Stimulated activated CD8-positive, alpha-beta memory T cell treated with anti-CD3 and anti-CD28 coated beads, Interleukin-7, amount 100 ng/mL, for 1 hour (primary cell): ENCODE measurements at places on chromosomes 3 and 15.

DNA sequence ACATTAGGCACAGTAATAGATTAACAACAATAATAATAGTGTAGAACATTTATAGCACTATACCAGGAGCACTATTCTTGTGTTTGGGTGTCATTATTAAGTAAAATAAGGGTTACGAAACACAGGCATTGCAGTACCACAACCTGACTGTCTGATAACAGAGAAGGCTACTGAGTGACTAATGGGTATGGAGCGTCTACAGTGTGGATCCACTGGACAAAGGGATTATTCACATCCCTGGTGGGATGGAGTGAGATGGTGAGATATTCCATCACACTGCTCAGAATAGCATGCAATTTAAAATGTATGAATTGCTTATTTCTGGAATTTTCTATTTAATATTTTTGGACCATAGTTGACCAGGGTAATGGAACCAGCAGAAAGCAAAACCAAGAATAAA, 18.2 kb downstream of the MINDY4B start:
- no peak for DNase-seq

GRCh38 chr3:20352546-20353179, 166.7 kb upstream of the SGO1 start:
- no peak for DNase-seq

- DNase-seq: no peak
These were observed 5.8 kb downstream of the CALML4 start for GRCh38 chr15:68199340-68199739.

GRCh38 chr3:124730941-124731297, 667 bp downstream of the UMPS start:
- no peak for DNase-seq

- no peak for DNase-seq
These were observed 558.7 kb downstream of the MAGI1 start for GRCh38 chr3:65479990-65480389.

DNA sequence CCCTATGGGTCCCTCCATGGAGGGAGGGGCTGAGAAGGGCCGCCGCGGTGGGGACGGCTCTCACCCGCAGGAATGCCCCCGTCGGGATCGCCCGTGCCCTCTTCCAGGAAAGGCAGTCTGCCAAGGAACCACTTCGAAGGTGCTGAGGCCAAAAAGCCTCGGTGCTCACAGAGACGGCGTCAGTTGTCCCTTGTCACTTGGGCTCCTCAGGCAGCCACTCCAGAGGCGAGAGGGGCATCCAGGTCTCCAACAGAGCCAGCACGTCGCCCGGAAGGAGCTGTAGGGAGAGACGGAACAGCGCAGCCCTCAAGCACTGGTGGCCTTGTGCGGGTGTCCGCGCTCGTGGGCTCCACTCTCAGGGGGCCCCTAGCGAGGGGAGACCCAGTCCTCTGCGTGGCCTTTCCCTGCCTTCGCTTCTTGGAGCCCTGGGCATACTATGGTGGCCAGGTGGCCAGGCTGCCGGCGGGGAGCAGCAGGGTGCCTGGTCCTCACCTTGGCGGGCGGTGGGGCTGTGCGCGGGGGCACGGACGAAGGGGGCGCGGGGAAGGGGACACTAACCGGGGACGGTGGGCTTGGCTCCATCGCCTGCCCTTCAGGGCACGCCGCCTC, 994 bp downstream of the MESP1 start:
- DNase-seq: no peak

GRCh38 chr3:96000966-96001365, 813.4 kb upstream of the EPHA6 start:
- DNase-seq: no peak

DNA sequence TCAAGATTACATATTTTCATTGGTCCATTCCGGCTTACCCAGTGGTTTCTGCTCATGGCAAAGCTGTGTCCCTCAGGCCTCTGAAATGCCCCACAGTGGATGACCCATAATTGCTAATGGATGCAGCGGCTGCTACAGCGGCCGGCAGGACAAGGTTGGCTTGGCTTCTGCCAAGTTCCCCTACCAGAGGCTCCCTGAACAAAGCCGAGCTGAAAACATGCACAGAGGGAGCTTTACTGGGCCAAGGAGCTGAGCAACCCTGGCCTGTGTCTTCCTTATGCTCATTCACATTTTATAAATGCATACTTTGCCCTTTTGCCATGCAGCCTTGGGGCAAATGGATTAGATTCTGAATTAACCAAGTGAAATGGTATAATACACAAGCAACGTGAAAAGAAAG, 150.5 kb downstream of the NTRK3 start:
- DNase-seq: no peak

DNA sequence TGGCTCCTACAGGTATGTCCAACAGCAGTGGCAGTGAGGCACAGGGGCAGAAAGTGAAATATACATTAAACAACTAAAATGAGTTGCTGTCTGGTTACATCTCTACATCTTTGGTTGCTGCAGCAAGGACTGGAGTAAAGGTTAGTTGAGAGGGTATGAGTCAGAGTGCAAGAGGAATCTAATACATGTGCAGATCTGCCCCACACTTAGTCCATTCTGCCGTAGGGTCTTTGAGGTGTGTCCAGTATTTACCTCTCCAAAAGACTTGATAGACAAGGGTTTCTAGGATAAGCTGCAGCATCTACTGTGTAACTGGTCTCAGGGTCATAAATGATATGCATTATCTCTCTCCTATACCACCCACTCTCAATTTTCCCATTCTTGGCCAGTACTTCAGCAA, 6.2 kb upstream of the NEDD4 start:
- DNase-seq: no peak

DNA sequence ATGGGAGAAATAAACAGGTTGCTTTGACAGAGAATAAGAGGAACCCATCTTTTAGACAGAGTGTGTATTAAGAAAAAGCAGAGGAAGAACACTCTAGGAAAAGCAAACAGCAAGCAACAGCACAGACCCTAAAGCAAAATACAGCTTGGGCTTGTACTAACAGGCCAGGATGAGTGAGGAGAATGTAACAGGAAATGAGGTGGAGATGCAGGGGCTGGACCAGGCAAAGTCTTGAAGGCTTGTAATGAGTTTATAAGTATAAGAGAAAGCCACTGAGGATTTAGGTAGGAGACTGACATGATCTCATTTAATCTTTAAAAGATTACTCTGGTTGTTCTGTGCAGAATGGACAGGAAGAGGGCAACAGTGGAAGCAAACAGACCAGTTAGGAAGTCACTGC, 4.9 kb downstream of the UBR1 start:
- DNase-seq: no peak

GRCh38 chr3:22632536-22632935, 570.6 kb upstream of the UBE2E2 start:
- DNase-seq: no peak

- DNase-seq: no peak
These were observed 29.5 kb downstream of the APBA2 start for GRCh38 chr15:28915041-28915810.

GRCh38 chr3:171054921-171055320, 28.4 kb upstream of the SLC2A2 start:
- DNase-seq: no peak

DNA sequence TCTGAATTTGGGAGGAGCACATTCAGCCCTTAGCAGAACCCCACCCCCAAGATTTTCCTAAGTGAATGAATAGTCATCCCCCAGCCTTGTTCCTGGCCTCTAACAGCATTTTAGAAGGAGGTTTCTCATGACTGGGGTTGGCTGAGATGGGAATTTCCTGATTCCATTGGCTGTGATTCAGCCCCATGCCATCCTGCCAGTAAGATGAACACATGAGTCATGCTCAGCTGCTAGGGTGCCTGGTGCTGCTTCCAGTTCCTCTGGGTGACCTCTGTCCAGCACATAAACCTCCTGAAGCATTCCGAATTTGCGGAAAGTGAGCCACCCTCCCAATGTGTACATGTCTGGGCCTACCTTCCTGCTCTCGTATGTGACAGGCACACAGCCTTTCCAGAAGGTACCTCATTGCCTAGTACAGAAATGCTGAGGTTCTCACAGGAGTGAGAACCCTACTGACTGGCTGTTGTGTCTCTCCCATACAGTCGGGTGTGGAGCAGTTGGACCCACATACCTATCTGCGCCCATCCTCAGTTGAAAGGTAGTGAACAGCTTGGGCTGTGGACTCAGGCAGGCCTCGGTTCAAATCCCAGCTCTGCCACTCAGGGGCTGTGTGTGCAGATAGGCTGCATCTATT, 91.7 kb downstream of the APBA2 start:
- DNase-seq: no peak

DNA sequence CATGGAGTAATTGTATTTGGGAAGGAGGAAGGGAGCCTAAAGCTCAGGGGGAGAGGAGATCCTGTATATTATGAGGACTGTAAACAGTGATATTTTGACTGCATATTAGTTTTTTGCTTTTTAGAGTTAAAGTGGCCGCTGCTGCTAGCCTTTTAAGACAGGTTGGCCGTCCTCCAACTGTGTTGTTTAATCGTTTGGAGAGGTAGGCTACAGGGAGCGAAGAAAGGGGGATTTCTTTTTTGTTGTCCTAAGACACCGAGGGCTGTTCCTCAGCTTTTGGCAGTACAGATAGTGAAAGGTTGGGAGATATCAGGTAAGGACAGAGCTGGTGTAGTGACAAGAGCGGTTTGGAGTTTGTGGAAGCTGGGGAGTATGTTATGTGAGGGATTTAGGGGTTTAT, 38.2 kb upstream of the RNF7 start:
- no peak for DNase-seq

DNA sequence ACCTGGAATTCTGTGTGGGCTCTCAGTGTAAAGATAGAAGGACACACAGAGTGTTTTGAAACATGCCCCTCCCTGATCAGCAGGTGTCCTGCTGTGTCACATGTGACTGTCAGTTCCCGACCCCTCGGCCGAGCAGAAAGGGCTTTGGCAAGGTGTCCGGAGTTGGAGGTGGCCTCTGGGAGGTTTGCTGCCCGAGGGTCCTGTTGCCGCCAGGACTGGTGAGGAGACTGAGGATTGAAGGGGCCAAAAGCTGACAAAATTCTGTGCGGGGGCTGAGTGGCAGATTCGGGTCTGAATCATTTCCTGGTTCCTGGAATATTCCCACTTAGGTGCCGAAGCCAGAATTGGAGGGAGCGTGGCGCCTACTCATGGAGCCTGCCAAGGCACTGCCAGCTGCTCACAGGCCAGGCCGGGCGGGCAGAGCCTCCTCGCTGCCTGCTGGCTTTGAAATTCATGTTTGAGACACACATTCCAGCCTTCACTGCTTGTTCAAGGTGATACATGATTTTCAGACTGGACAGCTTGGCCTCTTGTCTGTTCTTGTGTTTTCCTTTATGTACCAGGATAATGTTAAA, 83.8 kb downstream of the APBA2 start:
- no peak for DNase-seq

DNA sequence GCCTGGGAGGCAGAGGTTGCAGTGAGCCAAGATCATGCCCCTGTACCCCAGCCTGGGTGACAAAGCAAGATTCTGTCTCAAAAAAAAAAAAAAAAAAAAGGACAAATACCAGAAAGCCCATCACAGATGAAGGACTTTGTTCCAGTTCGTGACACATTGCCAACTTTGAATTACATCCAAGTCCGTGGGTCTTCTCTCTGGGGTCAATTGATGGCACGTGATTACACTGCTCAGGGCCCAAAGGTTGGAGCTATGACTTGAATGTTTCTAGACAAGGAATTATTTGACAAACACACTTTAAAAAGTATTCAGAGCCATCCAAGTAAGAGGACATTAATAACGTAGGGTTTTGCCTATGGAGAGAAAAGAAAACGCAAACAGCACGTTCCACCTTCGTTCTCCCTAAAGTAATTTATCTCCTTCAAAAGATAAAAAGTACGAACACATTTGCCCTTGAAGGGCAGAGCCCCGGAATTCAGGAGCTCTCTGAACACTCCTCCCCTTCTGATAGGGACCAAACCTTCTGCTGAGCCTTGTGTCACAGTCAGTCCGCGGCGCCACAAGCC, 31.3 kb upstream of the ST3GAL6 start:
- DNase-seq: no peak

DNA sequence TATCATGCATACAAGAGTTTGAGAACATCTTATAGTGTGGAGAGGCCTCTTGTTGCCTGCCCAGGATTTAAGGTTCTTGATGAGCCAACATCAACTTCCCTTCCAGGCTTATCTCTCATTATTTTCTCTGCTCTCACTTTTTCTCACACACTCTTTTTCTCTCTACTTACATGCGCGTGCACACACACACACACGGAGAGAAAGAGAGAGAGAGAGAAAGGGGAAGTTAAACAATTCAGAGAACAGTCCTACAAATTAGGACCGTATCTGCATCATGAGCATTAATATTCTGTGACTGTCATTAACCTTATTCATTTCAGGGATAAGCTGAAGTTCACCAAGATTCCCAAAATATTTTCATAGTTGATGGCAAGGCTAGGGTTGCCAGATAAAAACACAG, 269.0 kb downstream of the ZNF621 start:
- DNase-seq: no peak

- DNase-seq: no peak
These were observed 89.8 kb upstream of the SLC2A2 start for GRCh38 chr3:171116365-171116764.

GRCh38 chr3:12486916-12487315, 2.6 kb downstream of the TSEN2 start:
- no peak for DNase-seq

DNA sequence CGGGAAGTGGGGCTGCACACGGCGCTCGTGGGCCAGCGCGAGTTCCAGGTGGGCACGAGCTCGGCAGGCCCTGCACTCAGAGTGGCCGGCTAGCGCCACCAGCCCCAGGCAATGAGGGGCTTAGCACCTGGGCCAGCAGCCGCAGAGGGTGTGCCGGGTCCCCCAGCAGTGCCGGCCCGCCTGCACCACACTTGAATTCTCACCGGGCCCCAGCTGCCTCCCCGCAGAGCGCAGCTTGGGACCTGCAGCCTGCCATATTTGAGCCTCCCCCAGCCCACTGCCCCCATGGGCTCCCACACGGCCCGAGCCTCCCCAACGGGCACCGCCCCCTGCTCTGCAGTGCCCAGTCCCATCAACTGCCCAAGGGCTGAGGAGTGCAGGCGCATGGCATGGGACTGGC, 87.5 kb downstream of the CHCHD4 start:
- DNase-seq: no peak

DNA sequence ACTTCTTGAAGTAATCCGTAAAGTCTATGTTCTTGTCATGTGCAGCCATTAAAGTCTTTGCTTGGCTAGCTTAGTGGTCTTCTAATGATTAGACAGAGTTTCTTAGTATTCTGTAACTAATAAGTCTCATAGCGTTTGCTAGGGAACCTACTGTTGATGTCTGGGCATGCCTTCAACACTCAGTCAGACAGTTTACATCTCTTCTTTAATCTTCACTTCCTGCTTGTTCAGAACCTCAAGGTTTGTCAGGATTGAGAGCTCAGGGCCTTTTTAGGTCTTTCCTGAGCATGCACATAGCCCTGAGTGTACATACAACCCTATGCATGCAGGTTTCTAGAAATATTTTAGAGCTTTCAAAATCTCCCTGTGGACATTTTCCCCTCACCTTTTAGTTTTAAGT, 426.3 kb downstream of the AGBL1 start:
- no peak for DNase-seq
